ENCODE measurements at places on chromosomes 2 and 18.

GRCh38 chr2:54585136-54585733, 129.1 kb downstream of the SPTBN1 start:
- no peak for DNase-seq

GRCh38 chr2:121480826-121481225, 49.9 kb upstream of the RNU4ATAC start:
- peak; percentile 99 for DNase-seq

DNA sequence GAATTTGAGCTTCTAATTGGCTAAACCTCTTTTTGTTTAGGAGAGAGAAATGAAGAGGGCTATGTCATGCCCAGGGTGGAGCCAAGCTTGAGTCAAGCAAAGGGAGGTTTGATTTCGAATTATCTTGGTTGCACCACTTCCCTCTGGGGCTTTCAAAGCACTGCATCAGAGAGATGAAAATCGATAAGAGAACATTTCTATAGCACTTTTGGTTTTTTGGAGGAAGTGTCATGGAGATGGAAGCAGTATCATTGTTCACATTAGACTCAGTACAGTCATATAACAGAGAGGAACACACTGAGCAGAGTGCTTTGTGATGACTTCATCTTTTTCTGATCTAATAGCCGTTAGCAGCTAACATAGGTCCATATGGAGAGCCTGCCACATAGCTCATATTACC, 120.3 kb upstream of the UXS1 start:
- no peak for DNase-seq

- DNase-seq = peak; percentile 36
These were observed 129.1 kb upstream of the SMAD2 start for GRCh38 chr18:48059455-48060010.

- DNase-seq = peak; percentile 74
These were observed 253.8 kb upstream of the LYPD1 start for GRCh38 chr2:132923787-132924186.

DNA sequence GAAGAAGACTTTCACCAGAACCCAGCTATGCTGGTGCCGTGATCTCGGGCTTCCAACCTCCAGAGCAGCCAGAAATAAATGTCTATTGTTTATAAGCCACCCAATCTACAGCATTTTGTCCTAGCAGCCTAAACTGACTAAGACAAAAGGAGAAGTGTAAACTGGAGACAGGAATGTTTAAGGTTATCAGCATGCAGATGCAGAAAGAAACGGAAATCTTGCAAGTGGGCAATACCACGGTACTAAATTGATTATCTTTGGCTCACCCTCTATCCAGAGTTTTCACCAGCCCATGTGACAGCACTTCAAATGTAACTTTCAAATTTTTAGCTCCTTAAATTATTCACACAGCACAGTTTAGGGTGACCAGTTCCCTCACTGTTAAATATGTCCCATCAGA, 5.7 kb upstream of the CAPN14 start:
- DNase-seq = no peak

- peak; percentile 66 for DNase-seq
These were observed 1.5 kb upstream of the FLACC1 start for GRCh38 chr2:201358684-201359083.

DNA sequence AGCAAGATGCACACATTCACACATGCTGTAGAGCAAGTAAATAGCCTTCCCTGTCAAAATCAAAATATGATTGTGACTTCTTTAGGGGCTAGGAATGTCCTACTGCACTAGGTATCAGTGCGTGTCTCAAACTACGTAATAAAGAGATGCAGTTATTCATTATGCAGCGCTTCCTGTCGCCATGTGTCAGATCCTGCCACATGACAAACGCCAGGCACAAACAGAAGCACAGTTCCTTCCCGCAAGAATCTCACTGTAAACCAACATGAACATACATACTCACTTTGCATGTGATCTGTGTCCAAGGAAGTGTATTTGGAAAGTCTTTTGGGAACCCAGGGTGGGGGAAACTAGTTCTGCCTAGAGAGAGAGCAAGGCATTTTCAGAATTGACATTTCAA, 599.9 kb downstream of the RNF144A start:
- DNase-seq = no peak

DNA sequence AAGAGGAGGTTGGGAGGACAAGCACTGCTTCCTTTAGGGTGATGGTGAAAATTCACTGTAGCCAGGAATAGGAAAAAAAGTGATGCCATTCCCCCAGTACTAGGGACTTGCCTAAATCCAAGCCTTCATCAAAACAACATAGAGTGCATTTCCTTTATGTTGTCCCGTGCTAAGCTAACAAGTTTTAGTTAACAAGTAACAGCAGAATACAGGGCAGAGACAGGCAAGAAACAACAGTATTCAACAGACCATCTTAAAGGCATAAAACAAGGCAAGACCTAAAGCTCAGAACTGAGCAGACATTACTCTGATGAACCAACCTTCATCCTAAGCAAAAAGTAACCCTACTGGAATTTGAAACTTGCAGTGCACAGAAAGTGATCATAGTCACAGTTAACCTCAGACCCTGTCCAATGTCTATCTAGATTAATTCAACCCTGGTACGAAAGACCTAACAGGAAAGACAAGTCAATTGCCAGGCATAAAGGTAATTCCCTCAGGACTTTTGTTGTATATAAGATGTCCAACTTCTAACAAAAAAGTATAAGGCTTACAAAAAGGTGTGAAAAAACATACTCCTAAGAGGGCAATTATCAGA, 34.4 kb upstream of the GALNT1 start:
- no peak for DNase-seq

GRCh38 chr2:143803936-143804335, 674.7 kb downstream of the ARHGAP15 start:
- DNase-seq = no peak

- DNase-seq = no peak
These were observed 89.8 kb downstream of the LDLRAD4 start for GRCh38 chr18:13308369-13308768.

GRCh38 chr2:241929551-241930490, 60.3 kb downstream of the RTP5 start:
- no peak for DNase-seq

- DNase-seq = peak; percentile 59
These were observed 9.4 kb downstream of the BCL11A start for GRCh38 chr2:60544062-60544461.

- no peak for DNase-seq
These were observed 102.7 kb downstream of the CDCA7 start for GRCh38 chr2:173457366-173457765.

- peak; percentile 85 for DNase-seq
These were observed 101.6 kb downstream of the AP1S3 start for GRCh38 chr2:223735659-223736244.

DNA sequence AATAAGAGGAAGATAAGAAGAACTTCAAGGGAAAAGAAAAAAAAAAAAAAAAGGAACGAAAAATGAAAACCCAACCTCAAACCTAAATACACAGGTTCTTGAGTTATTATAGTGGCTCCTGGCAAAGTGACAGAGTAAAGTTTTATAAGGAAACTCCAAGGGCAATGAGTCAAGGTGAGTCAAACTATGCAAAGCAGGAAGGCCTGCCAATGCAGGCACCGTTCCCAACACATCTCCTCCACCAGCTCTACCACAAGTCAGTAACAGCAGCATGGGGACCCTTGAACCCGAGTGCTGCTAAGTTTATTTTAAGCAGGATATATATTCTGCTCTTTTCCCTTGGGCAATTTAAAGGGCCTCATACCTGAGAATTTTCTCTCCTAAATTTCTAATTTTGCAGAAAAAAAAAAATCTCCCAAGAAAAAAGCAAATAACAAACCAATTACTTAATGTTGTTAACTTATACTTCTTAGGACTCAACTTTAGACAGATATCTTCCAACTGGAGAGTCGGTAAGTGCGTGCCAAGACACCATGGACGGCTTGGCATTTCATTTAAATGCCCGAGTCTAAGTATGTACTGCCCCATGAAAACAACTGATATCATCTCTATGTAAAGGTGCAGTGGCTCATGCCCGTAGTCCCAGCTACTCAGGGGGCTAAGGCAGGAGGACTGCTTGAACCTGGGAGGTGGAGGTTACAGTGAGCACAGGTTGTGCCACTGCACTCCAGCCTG, 75.7 kb upstream of the TFCP2L1 start:
- peak; percentile 91 for DNase-seq

DNA sequence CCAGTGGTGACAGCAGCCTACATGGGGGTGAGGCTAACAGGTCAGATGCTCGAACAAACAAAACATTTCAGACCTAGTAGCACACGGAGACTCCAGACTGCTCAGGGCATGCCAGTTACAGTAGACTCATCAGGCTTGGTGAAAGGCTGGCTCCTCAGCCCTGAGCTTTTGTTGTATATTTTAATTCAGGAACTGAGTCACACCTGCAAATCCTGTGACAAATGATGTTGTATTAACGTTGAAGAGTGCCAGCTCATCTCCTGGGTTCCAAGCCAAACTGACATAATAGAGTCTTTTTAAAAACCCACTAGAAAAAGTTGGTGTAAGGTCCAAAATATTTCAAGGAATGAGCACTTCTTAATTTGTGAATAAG, 65.3 kb downstream of the C1D start:
- peak; percentile 58 for DNase-seq

DNA sequence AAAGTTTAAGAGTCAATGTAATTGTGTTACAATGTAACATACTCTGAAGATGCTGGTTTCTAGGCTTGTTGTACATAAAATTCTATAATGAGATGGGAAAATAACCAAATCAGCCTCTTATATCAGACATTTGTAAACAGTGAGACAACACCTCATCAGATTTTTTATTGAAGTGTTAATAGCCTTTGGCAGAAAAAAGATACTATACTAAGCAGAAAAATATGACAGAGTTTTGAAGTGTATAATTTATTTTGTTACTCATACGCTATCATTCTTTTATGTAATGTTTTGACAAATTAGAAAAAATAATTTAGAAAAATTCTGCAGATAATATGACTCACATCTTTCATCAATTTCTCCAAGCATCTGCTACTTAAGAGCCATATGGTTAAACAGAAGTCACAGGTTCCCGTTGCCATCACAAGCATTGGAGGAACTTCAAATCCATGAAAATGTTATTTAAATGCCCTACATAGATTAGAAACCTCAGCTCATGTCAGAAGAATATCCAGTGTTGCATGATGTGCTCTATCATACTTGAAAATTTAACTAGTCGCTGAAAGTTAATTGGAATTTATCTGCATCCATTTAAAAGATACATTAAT, 535.4 kb downstream of the LRP1B start:
- DNase-seq = no peak

- peak; percentile 89 for DNase-seq
These were observed at the start of gene ZNF514 for GRCh38 chr2:95159690-95160449. Gene ZNF514, minus strand, starts transcription at chr2:95159848. Its CDS starts 6,595 bp downstream, at chr2:95153253.

DNA sequence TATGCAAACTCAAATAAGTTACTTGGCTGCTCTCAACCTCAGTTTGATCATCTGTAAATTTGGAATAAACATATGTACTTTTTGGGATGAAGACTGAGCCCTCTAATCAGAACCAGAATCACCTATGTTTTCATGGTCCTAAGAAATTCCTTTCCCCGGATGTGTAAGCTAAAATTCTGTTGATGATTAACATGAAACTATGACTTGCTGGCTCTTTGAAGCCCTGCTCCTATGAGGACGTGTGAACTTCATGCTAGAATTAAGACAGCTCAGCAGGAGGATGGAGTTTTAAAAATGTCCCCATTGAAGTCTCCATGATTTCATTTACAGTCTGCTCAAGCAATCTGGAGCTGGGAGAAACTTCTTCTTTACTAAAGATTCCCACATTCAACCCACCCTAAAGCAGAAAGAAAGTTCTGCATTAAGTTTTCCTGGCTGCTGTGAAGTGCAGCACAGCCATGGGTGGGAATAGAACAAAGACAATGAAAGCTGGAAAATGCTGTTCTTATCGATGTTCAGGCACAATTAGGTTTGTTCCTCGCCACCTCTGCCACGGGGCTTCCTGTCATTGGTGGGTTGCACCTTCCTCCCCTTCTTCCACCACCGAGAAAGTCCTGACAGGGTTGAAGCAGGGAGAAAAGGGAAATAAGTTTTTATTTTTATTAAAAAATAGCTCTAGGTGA, 50.9 kb downstream of the ADCYAP1 start:
- DNase-seq = no peak

DNA sequence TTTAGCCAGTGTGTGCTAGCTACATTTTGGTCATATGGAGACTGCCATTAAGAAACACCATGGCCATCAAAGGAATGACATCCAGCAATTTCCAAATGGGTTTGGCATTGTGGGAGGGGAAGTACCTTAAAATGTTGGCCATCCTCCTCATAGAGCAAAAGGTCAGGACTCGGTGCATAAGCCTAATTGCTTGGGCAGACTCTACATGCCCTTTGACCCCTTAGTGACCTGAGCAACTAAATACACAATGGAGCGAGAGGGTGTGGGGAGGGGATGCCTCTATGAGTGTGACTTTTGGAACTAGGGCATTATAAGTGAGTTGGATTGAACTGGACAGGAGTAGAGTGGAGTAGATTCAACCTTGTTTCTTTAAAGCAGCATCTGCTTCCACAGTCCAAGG, 44.9 kb downstream of the NRP2 start:
- DNase-seq = no peak

- no peak for DNase-seq
These were observed 71.4 kb downstream of the GALR1 start for GRCh38 chr18:77320971-77321559.

GRCh38 chr2:28093768-28094167, 203.2 kb downstream of the BABAM2 start:
- no peak for DNase-seq

DNA sequence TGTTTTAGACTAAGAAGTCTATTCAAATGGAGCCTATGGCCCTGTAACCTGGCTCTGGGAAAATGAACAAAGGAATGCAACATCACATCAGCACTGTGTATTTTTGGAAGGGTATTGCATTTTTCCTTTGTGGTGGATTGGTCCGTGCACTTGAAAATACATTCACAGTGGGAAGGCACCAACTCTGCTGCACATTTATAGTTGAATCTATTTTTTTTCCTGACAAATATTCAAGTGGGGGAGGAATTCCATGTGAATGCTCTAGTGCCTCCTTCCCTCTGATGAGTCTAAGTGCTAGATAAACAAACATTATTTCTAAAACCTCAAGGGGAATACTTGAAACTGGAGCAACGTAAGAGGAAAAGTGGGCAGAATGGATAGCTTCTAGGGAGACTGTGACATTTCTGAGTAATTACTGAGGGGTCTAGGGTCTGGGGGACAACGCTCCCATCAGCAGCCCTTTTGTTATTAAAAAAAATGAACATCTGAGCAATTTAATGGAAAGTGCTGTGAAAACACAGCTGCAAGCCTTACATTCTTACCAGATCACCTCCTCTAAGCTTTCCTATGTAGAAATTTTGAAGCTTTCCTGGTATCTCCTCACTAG, 208.2 kb downstream of the SLC8A1 start:
- peak; percentile 85 for DNase-seq

- DNase-seq = no peak
These were observed 70.6 kb upstream of the TCF7L1 start for GRCh38 chr2:85062565-85062964.

DNA sequence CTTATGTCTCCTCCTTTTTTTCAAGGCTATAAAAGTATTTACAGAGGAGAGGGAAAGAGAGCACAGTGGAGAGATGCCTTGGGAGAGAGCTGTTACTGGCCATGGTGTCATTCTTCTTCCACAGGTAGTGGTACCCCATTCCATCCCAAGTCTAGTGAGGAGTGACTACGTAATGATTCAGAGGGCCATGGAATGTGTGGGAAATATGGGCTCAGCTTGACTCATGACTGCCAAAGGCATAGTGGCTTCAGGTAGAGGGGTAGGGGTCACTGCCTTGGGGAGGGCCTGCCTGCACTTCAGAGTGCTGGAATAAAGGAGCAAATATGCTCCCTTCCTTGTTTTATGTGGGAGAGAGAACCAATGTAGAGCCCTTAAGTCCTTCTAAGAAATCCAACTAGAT, 620.6 kb downstream of the IRS1 start:
- DNase-seq = no peak

All from astrocyte of the hippocampus (primary cell).